Stimulated activated CD8-positive, alpha-beta memory T cell treated with anti-CD3 and anti-CD28 coated beads, Interleukin-4, amount 100 ng/mL, for 48 hours (primary cell): ENCODE measurements at places on chromosomes 1 and 21.
A peak's percentile ranks its signal among the peaks of the same experiment; 100 is the strongest.

DNA sequence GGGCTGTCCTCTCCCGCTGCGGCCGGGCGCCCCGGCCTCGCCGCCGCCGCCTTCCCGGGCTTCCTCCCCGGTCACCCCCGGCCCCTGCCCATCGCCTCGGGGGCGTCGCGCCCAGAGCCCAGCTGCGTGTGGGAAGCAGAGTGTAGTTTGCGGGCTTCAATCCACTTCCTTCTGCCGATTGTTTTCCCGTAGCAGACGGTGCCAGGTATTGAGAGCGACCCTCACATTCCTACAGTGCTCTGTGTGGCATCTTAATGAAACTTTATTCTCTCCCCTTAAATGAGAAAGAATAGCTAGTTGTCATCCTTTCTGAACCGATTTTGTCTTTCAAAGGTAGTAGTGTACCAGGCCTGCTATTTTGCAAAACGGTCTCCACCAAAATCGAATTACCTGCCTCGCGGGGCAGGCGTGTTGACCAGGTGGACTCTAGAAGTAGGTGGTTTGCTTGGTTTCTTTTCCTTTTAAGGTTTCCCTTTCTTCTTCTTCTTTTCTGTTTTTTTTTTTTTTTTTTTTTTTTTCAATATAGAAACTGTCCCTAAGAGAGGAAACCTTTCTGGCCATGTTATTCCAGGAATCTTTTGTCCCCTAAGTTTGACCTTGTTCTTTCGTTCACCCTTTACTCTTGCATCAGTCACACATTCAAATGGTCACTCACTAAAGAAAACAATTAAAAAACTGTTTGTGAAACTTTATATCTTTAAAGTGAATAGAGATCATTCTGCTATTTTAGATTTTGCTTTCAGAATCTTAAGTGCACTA is 881 bp downstream of the USP25 start:
- DNase-seq = peak; percentile 50

- DNase-seq = no peak
Observed at GRCh38 chr1:2438038-2438437, 25.7 kb upstream of the PEX10 start.

GRCh38 chr1:3014050-3014440 is 7.2 kb upstream of the ACTRT2 start:
- DNase-seq = no peak

- DNase-seq = no peak
Observed at GRCh38 chr1:33928251-33928650, 64.4 kb downstream of the HMGB4 start.

GRCh38 chr1:227996187-227996950 is 10.4 kb upstream of the WNT3A start:
- DNase-seq = peak; percentile 3

- DNase-seq = no peak
Observed at GRCh38 chr21:43731476-43731875, 12.5 kb downstream of the PDXK start.

DNA sequence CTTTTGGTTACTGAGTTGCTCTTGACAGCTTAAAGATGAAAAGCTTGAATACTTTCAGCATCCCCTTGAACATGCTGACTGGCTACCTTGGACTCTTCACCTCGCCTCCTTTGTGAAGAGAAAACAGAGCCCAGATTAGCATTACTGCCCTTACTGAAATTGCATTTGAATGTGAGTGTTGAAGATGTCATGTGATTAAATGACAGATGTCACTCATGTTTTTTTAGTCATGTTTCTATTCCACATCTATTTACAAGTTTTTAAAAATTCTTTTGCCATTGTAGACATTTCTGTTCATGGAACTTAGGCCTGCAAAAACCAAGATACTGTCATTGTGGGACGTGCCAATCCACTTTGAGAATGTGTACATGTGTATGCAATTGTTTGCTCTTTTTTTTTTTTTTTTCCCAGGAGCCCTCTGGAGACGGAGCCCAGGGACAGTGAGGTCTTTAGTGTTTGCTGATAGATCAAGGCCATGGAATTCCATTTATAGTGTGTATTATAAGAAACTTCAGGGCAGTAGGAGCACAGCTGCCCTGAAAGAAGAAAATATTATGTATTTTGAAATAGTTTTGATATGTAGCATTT is 25.7 kb upstream of the IVNS1ABP start:
- DNase-seq = no peak

DNA sequence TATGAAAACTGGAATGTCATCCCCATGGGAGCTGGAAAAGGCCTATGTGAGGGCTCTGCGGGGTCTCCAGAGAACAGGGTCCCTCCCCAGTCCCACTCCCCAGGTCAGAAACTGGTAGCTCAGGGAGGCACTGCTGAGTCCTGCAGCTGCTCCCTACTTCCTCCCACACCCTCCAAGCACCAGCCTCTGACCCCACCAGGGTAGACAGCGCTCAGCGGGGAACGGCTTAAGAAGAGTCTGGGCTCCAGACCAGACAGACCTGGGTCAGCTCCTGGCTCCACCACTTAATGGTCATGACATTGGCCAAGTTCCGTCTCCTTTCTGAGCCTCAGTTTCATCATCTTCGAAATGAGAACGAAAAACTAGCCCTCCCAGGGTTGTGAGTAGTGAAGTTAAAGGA is 7.2 kb downstream of the LRP8 start:
- no peak for DNase-seq

GRCh38 chr1:67551375-67551774 is 121.2 kb upstream of the SERBP1 start:
- no peak for DNase-seq

DNA sequence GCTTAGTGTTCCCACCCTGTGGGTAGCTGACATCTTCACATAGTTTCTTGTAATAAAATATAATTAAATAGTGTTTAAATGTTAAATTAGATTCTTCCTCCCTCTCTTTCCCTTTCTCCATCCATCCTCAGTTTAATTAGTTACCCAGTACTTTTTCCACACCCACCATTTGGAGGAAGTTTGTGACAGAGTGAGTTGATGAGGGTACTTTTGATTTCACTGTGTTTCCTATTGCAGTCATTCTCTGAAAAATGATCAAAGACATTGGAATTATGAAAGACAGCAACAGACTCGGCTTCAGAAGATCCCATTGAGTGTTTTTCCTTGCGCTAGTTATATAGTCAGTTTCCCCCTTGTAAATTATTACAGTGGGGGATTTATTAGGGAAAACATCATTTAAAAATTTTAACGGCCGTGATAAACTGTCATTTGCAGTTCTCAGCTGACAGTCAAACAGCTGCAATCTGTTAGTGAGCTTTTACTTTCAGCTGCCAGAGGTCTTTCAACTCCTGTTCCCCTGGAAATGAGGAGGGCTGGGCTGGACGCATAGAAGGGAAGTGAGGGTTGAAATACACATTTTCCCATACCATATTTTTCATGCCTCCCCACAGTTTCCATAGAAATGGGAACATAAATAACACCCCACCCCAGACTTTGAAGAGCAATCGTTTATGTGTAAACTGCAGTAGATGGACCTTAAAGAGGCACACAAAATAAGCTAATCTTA is 61.3 kb upstream of the CACYBP start:
- DNase-seq = no peak

DNA sequence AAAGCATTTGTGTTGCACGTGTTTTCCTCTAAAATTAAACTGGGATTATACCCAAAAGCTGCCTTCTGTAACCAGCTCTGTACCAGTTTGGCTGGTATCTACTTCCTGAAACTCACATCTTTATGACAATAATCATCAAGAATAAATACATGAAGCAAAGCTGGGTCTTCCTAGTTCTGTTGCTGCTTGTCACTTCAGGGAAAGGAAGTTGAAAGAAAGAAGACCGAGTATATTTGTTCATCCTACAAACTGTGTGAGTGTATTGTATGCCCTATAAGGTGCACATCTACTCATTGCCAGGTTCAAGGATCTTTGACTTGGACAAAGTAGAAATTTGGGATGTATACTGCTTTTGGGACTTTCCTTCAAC is 29.1 kb upstream of the IFNGR2 start:
- DNase-seq = no peak

- no peak for DNase-seq
Observed at GRCh38 chr1:85494904-85495266, 29.9 kb upstream of the DDAH1 start.

- no peak for DNase-seq
Observed at GRCh38 chr1:24421502-24421901, 5.9 kb downstream of the NIPAL3 start.

DNA sequence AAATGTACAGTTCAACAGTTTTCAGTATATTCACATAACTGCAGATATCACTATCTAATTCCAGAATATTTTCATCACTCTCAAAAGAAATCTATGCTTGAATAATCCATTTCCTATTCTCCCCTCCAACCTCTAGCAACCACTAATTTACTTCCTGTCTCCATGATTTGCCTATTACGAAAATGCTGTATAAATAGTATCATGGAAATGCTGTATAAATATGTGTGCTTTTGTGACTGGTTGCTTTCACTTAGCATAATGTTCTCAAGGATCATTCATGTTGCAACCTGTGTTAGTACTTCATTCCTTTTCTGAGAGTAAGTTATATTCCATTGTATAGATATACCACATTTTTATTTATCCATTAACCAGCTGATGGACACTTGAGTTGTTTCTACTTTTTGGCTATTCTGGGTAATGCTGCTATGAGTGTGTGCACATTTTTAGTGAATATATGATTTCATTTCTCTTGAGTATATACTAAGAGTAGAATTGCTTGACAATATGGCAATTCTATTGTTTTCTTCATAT is 115.6 kb downstream of the TNFSF18 start:
- DNase-seq = no peak

- DNase-seq = no peak
Observed at GRCh38 chr1:231735411-231735810, 108.8 kb downstream of the DISC1 start.

DNA sequence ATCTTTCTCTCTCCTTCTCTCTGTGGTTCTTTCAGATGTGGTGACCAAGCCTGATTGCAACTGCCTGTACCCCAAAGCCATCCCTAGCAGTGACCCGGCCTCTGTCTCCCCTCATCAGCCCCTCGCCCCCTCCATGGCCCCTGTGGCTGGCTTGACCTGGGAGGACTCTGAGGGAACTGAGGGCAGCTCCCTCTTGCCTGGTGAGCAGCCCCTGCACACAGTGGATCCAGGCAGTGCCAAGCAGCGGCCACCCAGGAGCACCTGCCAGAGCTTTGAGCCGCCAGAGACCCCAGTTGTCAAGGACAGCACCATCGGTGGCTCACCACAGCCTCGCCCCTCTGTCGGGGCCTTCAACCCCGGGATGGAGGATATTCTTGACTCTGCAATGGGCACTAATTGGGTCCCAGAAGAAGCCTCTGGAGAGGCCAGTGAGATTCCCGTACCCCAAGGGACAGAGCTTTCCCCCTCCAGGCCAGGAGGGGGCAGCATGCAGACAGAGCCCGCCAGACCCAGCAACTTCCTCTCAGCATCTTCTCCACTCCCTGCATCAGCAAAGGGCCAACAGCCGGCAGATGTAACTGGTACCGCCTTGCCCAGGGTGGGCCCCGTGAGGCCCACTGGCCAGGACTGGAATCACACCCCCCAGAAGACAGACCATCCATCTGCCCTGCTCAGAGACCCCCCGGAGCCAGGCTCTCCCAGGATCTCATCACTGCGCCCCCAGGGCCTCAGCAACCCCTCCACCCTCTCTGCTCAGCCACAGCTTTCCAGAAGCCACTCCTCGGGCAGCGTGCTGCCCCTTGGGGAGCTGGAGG is 12.7 kb downstream of the CSF1 start:
- DNase-seq = no peak

DNA sequence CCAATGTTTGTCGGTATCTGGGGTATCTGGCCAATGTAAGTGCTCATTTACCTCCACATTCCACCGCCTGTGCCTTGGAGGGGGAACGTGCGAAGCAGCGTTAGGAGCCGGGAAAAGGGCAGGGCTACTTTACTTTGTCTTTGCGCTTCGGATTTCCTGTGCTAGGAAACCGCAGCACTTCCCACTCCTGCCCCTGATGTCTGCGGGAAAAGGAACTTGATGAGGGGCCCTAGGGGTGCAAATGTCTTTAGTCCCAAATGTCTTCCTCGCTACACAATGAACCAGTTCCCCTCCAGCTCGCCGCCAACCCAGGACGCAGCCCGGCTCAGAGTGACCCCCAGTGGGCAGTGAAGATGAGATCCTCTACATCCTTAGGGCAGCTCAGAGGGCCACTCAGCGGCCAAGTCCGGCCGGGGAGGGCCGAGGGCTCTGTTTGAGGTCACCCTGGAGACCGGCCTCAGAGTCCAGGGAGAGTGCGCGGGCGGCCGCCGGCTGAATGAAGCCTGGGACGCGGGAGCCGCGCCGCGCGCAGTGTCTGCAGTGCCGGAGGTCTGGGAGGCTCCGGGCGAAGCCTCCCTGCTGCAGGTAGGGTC is at the start of gene DYNLT5:
TSS of gene DYNLT5 (plus strand) at position 460 of the 593 bp plus-strand sequence. CDS start 2,200 bp downstream, outside the sequence.
- no peak for DNase-seq

DNA sequence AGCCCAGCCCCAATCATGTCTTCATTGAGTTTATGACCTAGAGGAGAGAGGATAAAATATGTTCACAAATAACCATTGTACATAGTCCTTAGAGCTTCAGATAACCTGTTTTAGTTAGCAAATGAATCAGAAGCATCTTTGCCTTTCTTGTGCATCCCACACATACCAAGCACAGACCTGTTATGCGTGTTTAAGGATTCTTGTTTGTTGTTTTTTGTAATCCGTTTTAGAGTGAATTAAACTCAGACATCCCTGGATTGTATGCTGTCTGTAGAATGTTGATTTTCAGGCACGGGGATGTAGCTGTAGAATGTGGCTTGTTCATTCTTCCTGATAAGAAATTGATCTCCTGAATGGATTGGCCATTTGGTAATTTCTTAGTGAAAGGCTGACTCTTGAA is 135.8 kb downstream of the EDEM3 start:
- no peak for DNase-seq

GRCh38 chr1:201719812-201720521 is 109.0 kb upstream of the IPO9 start:
- no peak for DNase-seq

DNA sequence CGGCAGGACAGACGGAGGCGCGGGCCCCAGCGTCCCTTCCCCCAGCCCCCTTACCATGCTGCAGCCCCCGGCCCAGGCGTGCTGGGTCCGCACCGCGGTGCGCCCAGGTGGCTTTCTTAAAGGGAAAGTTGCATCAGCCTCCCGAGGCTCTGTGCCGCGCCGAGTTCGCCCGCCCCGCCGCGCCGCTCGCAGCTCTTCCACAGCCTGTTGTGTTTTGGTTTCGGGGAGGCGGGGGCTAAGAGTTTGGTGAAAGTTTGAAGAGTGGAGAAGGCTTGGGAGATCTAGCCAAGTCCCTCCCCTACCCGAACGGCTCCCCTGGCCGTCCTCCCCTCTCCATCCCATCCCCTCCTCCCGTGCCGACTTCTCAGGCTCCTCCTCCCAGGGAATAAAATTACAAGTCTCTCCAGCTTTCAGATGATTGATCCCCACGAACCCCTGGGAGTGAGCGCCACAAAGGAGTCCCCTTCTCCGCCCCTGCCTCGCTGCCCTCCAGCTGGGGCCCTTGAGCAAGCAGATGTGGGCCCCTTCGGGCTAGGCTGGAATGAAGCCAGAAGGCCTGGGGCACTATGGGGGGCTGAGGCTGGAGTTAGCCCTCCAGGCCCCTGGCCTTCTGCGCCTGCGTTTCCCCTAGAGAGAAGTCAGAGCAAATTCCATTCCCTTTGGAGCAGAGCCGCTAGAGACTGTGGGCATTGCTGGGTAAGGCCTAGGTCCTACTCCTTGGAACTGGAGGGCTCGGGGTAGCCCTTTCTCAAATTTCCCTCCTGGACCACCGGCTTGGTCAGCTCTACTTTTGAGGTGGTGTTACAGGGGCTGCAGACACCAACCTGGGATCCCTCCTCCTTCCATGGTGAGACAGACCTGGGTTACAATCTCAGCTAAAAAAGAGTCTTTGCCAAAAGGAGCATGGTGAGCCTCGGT is at the start of gene SLC6A9:
TSS of gene SLC6A9 (minus strand) at position 211 of the 918 bp plus-strand sequence. CDS start 7,185 bp downstream, outside the sequence.
- peak; percentile 65 for DNase-seq
